ENCODE measurements at places on chromosomes 4 and X. TPM values are rescaled to one million over a fixed set of nuclear protein-coding genes. Genes with fewer than 3 reads are reported as not detected.
A peak's percentile ranks its signal among the peaks of the same experiment; 100 is the strongest.

DNA sequence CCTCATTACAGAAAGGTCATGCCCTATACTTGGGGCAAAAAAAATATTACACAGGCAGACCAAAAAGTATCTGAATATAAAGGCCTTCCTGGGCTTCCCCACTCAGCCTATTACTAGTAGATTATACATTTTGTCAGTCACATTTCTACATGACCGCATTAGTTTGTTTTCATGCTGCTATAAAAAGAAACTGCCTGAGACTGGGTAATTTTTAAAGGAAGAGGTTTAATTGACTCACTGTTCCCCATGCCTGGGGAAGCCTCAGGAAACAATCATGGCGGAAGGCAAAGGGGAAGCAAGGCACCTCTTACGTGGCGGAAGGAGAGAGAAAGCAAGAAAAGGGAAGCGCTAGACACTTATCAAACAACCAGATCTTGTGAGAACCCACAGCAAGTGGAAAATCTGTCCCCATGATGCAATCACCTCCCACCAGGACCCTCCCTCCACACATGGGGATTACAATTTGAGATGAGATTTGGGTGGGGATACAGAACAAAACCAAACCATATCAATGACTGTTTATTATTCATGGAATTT lies 1312.0 kb downstream of the PCDH7 start:
- DNase-seq, result no peak

DNA sequence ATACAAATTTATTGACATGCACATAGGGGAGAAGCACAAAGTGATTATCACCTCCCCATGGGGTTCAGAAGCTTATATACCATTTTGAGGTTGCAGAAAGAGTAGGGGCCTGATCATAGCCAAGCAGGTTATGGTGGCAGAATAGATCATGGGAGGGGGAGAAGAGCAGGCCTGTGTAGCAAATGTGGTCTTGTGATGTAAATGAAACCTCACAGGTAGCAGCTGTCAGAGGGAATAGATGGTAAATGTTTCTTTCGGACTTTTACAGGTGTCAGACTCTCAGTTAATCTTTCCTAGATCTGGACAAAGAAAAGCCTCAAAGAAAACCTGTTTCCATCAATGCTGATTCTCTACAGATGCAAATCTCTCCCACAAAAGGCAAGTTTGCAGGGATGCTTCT lies 84.4 kb downstream of the CFAP299 start:
- no peak for DNase-seq

DNA sequence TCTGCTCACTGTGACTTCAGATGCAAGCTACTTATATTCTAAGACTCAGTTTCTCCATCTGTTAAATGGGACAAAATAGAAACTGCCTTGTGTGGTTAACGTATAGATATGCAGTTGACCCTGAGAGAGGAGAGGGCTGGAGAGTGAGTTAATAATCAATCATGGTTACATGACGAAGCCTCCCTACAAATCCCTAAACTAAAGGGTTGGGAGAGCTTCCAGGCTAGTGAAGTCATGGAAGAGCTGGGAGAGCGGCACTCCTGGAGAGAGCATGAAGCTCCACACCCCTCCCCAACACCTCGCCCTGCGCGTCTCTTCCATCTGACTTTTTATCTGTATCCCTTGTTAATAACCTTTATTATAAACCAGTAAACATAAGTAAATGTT lies 138.5 kb upstream of the FAM9B start:
- no peak for DNase-seq

- no peak for DNase-seq
Measured at GRCh38 chr4:53514509-53514908, 76.8 kb downstream of the LNX1 start.

DNA sequence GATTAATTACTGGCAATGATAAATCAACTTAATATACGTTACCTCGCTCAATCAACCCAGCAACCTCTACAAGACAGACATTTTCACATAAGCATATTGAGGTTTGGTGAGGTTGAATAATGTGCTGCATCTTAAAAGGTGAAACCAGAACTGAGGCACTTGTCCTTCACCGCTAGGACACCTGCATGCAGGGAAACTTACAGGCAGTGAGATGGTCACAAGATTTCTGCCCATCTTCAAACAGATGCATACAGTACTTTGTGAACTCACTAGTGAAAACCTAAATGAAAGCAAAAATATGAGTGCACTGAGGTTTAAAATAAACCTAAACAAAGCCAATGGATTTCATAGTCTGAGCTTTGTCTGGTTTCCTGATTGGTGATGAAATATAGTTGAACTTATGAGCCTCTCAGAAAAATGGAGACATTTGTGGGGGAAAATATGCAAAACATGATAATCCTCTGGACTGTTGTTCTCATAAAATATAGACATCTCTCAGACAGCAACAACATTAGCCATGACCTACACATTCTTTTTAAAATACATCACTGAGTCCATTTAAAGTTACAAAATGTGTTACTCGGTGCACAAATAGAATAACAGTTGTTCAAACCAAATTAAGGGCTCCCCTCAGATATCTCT lies 20.9 kb upstream of the PRSS12 start:
- DNase-seq, result peak; percentile 93

GRCh38 chrX:44451056-44451455 lies 91.6 kb downstream of the FUNDC1 start:
- no peak for DNase-seq

SULT1B1 gene
- total RNA-seq, result 7.9 TPM

DNA sequence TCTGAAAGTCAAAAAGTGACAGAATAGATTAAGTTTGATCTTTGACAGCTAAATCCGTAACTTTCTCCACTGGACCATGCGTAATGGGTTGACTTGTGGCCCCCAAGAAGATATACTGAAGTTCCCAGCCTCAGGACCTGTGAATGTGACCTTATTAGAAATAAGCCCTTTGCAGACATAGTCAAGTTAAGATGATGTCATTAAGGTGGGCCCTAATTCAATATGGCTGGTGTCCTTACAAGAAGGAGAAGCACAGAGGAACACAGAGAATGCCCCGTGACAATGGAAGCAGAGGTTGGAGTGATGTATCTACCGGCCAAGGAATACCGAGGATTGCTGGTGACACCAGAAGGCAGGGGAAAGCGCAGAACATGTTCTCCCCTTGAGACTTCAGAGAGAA lies 14.4 kb downstream of the ENPP6 start:
- DNase-seq, result no peak

TBC1D14 gene
- total RNA-seq, result 35.6 TPM

HTATSF1 gene
- 51.8 TPM for total RNA-seq

DNA sequence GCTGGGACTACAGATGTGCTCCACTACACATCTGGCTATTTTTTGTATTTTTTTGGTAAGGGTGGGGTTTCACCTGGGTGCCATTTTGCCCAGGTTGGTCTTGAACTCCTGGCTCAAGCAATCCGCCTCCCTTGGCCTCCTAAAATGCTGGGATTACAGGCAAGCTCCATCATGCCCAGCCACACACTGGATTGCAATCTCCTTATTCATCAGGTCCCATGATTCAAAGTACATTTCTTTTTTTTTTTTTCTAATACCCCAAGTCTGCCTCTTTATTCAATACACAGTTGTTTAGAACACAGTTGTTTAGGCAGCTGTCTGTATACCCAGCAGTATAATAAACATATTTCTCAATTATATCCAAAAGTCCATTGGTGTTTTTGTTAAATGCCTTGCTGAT lies 130.3 kb upstream of the ARSJ start:
- no peak for DNase-seq

DNA sequence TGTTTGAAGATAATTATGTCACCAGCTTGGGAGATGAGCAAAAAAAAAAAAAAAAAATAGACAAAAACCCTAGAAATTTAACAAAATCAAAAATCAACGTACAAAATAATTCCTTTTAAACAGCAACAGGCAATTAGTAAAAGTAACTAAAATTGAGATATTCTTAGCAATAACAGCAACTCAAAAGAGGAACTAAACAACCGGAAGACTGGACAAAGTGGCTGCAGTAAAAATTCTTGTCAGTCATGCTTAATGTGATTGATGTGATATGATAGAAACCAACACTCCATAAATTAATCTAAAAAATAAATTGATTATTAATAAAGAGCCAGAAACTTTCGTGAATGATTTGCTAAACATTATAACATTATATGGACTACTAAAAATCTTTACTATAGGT lies 1534.6 kb upstream of the AGA start:
- no peak for DNase-seq

GRCh38 chrX:103688946-103689345 lies 2.4 kb upstream of the MORF4L2 start:
- DNase-seq, result peak; percentile 46

DNA sequence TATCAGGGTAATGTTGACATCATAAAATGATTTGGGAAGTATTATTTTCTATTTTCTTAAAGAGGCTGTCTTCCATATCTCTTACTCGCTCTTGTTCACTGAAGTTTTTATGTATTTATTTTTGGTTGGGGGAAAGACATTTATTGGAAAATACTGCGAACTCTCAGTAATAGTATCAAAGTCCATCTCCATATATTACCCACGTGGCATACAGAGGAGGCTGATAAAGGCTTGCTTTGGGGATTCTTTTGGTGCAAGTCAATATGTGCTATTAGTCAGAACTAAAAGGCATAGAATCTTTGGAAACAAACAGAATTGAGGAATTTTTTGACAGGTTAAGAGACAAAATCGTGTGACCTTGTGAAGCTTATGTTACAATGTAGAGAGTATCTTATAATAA lies 101.3 kb downstream of the NYX start:
- no peak for DNase-seq

DNA sequence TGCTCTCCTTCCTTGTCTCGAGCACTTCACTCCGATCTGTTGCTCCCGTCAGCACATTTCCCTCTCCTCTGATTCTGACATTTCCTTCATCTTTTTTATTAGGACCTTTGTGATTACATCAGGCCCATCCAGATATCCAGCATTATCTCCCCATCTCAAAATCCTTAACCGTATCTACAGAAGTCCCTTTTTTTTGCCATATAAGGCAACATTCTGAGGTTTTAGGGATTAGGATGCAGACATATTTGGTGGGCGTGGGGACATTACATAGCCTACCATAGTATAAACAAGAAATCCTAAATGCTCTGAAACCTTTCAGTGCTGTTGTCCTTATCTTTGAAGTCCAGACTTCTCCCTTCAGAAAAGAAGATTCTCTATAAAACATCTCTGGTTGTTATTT lies 505.0 kb upstream of the PITX2 start:
- DNase-seq, result peak; percentile 93

DNA sequence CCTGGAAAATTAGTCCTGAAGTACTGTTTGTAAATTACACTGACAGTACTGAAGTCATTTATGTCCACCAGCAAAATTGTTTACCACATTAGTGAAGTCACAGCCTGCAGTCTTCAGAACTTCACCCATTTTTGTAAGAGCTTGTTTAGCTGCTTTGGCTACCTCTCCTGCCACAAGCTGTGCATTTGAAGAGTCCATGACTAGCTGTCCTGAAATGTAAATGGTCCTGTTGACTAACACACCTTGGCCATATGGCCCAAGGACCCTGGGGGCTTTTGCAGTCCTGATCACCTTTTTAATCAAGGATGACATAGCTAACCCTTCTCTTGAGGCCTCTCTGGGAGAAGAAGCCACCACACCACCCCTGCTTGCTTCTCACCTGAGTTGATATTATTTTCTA lies 21.4 kb upstream of the ZNF518B start:
- no peak for DNase-seq

DNA sequence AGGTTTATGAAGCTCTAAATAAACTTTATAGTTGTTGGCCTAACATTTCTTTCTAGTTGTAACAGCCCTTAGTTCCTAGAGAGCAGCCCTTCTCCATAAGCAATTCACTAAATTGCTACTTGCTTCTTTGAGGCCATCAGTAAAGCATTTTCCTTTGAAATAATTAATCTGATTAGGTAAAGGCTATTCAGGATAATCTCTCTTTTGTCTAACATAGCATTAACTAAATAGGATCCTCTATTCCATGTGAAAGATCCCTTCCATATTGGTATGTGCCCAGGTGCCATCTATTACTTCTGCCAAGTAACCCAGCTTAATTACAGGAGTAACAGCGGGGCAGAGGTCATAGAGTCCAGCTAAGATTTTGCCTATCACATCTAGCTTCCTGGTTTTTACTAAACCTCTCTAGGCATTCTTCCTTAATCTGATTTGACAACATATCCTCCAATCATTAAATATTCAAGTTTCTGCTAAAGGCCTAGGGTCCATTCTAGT lies 1408.0 kb downstream of the PCDH18 start:
- no peak for DNase-seq

GRCh38 chrX:85243761-85244449 lies at the start of the genes SATL1 and ZNF711:
TSS of gene SATL1 (minus strand) at chrX:85243779. CDS start at chrX:85108968, 134,811 bp downstream.
TSS of gene ZNF711 (plus strand) at chrX:85243991. CDS start at chrX:85247573, 3,582 bp downstream.
- peak; percentile 79 for DNase-seq

CTAG1A gene
- not detected for total RNA-seq

- DNase-seq, result no peak
Measured at GRCh38 chr4:92825791-92826190, 522.0 kb downstream of the GRID2 start.

FSTL5 gene
- total RNA-seq, result 2.4 TPM

ARL13A gene
- not detected for total RNA-seq

RPL34 gene
- 672 TPM for total RNA-seq

DNA sequence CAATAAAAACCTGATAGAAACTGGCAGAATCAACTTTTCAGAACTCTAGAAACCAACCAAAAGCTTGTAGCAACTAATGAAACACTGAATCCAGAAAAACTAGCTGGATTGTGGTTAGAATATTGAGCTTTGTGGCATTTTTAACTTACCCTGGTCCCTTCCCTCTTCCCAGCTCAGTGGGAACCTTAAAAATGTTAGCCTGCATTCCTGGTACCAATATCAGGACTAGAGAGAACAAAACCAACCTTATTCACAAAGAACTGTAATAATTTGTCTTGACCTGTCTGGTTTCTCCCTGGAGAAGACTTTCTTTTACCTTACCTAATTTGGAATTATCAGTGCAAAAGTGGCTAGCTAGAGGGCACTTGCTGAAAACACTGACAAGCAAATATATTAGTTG lies 21.2 kb downstream of the SH3D19 start:
- DNase-seq, result no peak

DNA sequence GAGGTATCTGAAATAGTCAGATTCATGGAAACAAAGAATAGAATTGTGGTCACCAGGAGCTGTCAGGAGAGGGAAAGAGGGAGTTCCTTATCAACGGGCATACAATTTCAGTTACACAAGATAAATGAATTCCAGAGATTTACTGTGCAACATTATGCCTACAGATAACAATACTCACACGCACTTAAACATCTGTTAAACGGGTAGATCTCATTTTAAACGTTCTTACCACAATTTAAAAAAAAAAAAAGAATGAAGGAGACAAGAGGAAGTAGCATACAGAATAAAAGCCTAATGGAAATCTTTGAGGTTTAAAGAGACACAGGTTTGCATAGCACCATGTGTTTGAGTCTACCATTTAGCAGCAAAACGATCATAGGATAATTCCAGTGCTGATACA lies 298.0 kb downstream of the DKK2 start:
- DNase-seq, result no peak

- no peak for DNase-seq
Measured at GRCh38 chrX:16319929-16320328, 152.6 kb downstream of the MAGEB17 start.

DNA sequence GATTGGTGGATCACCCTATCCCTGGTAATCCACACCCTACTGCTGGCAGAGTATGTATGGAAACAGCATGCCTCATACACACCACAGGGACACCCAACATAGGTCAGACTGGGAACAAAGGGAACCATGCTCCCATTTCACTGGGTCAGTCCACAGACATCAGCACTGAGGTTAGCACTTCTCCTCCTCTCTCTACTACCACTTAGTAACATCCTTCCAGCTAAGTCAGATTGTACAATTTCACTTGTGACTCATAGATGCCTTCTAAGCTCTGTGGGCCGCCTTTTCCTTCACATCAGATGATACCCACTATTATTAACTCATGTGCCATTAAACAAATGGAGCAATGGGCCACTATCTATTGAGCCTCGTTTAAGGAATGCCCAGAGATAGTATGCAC lies 15.5 kb upstream of the ZXDA start:
- DNase-seq, result no peak
